Right hindlimb (tissue), 1 donor: ENCODE measurements at places on chromosomes 7 and 10.

DNA sequence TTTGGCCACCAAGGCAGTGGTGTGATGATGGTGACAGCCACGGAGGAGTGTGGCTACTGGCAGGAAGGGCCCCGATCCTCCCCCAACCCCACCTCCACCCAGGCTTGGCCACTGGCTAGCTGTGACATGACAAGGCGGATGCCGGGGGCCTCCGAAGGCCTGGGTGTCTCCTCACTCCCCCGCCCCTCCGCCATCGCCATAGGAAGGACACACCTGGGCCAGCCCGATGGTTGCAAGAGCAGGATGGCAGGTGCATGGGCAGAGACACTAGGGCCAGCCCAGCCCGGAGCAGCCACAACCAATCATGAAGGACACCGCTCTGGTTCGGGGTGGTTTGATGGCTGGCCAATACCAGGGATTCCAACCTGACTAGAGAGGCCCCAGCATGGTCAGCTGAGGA is 81.0 kb downstream of the PTPRN2 start:
- no peak for DNase-seq

GRCh38 chr10:52115823-52116222 is 198.3 kb upstream of the DKK1 start:
- no peak for DNase-seq

- DNase-seq: no peak
Observed at GRCh38 chr10:33626798-33627466, 292.5 kb upstream of the NRP1 start.

GRCh38 chr10:67471022-67471421 is 225.0 kb downstream of the CTNNA3 start:
- DNase-seq: no peak

GRCh38 chr10:51488766-51489408 is 210.5 kb downstream of the CSTF2T start:
- no peak for DNase-seq

DNA sequence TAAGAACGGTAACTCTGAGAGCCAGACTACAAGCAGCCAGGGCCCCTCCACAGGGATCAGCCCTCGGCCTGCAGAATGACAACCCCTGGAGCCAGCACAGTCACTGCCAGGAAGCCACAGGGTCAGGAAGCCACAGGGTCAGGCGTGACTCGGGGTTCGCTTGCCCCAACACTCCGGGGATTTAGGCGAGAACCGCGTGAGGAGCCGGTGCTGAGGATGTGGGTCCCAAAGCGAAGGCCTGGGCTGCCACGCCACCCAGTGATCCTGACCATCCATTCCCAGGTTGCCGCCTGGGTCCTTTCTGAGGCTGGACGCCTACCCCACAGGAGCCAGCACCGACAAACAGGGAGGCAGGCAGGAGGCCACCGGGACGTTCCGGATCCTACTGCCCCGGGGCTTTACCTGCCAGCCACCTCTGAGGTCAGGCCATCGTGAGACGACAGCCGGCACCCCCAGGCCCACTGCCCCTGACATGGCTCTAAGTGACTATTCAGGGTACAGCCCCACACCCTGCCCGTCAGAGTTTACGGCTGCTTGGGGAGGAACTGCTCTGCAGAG is 228.6 kb downstream of the ELFN1 start:
- DNase-seq: no peak

DNA sequence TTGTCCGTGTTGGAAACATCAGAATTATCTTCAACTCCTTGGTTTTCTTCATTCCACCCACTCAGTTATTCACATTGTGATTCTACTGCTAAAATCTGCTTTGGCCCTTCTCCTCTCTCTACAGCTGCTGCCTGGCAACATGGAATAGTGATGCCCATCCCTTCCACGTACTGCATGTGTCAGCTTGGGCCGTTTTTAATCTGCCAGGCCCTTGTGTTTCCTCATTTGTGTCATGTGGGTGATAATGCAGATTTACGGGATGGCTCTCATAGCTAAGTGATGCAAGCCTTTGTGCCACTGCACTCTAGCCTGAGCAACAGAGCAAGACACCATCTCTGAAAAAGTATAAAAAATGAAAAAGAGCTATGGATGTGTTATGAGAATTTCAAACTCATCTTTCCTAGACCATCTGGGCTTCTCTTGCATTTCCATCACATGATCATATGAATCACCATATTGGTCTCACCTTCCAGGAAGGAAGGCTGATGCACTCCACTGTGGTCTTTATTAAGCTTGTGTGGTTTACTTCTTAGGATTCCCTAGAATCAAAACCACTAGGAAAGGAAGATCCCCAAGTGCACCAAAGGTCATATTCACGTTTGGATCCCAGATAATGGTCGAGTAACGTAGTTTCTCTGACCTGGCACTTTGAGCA is 20.6 kb upstream of the CELF2 start:
- DNase-seq: no peak

- DNase-seq: peak; percentile 68
Observed at GRCh38 chr10:60434418-60435046, 44.9 kb upstream of the ANK3 start.

DNA sequence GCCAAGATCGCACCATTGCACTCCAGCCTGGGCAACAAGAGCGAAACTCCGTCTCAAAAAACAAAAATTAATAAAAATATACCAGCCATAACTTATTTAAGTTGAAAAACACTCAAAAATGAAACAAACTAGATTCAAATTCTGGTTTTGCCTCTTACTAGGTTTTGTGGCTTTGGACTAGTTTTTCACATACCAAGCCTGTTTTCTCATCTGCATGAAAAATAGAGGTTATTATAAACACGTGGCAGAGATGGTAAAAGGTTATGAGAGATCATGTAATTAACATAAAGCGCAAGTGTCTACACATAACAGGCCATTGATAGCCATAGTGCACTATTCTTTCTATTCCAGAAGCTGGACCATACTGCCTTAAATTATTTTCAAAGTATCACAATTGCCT is 35.5 kb upstream of the CABCOCO1 start:
- DNase-seq: no peak

DNA sequence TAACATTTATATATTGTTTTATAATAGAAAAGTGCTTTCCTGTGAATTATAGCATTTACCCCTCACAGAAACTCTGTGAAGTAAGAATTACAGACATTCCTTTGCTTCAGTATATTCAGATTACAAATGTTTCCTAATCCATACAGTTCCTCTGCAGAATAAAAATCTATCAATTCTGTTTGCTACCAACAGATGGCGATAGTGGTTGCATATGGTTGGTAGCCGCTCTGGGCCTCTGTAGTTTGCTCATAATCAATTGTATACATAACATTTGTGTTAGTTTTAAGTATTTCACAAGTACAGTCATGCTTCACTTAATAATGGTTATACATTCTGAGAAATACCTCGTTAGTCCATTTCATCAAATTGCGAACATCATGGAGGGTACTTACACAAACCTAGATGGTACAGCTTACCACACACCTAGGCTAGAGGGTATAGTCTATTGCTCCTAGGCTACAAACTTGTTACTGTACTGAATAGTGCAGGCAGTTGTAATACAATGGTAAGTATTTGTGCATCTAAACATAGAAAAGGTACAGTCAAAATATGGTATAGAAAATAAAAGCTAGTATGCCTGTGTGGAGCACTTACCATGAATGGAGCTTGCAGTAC is 94.4 kb upstream of the STEAP4 start:
- DNase-seq: no peak

GRCh38 chr10:68202960-68203353 is 29.0 kb downstream of the ATOH7 start:
- no peak for DNase-seq

- DNase-seq: peak; percentile 39
Observed at GRCh38 chr10:86652361-86653202, 1.8 kb upstream of the OPN4 start.
